ENCODE measurements at places on chromosomes 1 and 21.

DNA sequence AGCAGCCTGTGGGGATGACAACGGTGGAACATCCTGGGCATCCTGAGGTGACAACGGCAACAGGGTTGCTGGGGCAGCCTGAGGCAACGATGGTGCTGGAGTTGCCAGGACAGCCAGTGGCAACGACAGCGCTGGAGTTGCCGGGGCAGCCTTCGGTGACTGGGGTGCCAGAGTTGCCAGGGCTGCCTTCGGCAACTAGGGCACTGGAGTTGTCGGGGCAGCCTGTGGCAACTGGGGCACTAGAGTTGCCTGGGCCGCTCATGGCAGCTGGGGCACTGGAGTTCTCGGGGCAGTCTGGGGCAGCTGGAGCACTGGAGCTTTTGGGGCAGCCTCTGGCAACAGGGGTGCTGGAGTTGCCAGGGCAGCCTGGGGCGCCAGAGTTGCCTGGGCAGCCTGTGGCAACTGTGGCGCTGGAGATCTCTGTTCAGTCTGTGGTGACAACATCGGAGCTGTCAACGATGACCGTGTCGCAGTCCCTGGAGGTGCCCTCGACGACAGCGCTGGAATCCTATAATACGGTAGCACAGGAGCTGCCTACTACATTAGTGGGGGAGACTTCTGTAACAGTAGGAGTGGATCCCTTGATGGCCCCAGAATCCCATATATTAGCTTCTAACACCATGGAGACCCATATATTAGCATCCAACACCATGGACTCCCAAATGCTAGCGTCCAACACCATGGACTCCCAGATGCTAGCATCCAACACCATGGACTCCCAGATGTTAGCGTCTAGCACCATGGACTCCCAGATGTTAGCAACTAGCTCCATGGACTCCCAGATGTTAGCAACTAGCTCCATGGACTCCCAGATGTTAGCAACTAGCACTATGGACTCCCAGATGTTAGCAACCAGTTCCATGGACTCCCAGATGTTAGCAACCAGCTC is 8.2 kb downstream of the SON start:
- no peak for DNase-seq

DNA sequence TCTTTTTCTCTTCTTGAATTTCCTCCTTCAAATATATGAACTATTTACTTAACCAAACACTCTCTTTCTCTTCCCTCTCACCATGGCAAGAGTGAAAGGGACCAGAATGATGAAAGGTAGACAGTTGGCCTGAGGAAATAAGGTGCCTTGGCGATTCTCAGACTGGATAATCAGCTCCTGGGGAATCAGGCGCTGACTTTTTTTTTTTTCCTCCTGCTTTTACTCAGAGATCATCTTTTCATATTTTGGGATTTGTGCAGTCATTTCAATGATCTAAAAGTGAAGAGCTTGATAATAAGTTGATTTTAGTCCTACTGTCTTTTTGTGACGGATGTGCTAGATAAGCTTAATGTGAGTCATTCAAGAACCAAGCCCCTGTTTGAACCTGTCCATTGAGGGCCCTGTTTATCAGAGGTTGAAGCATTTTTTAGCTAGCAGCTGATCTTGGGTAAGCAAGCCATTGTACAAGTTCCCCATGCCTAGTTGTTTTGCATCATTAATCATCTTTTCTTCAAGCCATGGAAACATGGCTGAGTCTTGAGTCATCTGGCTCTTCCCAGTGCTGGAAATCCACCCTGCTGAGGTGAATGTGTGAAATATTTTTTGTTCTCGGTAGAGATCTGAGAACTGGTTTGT is 40.8 kb downstream of the ITSN1 start:
- no peak for DNase-seq

GRCh38 chr1:205582046-205582445 is 49.8 kb downstream of the ELK4 start:
- no peak for DNase-seq

DNA sequence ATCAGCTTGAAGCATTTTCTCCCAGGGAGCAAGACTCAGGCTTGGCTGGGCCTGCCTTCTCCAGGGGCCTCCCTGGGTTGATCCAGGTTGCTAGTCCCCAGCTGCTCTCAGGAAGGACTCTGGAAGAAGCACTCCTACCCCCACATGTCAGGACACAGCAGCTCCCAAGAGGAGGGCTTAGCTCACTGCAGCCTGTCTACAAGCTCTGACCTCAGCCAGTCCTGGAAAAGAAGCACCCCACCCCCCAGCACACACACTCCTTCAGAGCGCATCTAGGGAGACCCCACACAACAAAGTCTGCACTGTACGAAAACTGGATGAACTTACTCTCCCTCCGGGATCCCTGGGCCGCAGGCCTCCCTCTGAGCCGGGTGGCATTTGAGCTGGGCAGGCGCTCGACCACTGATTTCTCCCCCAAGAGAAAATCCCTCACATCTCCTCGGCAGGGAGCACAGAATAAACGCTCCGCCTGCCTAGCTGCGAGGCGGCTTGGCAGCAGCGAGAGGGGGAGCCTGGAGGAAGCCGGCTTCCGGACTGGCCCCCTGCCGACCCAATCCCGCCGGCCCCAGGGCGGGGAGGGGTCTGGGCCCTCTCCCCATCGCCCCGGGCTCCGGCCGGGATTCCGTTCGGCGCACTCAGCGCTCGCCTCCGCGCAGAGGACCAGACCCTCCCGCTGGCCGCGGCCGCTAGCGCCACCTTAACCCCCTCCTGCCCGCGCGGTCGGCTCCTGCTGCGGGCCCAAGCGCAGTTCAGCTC is at the start of gene KCNA2:
TSS of gene KCNA2 (minus strand) at position 458 of the 756 bp plus-strand sequence. CDS start 1,576 bp downstream, outside the sequence.
- no peak for DNase-seq

DNA sequence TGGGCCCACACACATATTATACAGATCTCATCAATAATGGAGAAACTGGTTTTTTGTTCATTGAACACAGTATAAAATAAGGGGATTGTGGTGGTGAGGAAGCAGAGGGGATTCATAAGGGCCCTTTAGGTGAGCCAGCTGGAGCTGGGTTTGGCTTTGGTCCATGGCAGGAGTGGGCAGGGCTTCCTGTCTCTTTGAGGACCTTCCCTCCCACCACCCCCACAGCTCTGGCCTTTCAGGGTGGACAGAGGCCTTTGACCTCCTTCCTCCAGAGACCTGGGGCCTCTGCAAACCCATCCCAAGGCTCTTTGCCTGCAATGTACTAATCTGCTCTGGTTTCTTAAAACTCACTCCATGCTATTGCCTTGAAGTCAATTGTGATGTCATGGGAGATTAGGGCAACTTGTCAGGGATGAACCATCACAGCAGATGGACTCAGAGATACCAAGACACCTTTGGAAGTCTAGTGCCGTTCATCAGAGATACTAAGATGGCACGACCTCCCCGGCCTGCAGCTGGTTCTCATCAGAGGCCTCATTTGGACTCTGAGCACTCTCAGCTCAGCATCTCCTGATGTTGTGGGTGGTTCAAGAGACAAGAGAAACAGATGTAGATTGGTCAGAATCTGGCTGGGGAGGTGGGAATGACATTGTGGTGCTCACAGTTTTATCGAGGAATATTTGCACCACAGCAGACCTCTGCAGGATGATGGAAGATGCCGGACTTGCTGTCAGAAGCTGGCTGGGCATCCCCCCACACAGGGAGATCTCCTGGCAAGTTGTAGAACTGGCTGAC is 37.9 kb downstream of the LHX4 start:
- no peak for DNase-seq
